ENCODE measurements at places on chromosomes 13 and 19.
A peak's percentile ranks its signal among the peaks of the same experiment; 100 is the strongest.

GRCh38 chr13:46160065-46160464, 21.9 kb downstream of the LCP1 start:
- DNase-seq, result no peak

- no peak for DNase-seq
Observed at GRCh38 chr13:29511106-29511796, 84.2 kb downstream of the SLC7A1 start.

GRCh38 chr19:9250630-9251029, at the start of gene OR7E24:
Gene OR7E24, plus strand, starts transcription at chr19:9250930. Its CDS starts 114 bp downstream, at chr19:9251044.
- DNase-seq, result no peak

- DNase-seq, result no peak
Observed at GRCh38 chr19:3263866-3264265, 39.4 kb downstream of the CELF5 start.

DNA sequence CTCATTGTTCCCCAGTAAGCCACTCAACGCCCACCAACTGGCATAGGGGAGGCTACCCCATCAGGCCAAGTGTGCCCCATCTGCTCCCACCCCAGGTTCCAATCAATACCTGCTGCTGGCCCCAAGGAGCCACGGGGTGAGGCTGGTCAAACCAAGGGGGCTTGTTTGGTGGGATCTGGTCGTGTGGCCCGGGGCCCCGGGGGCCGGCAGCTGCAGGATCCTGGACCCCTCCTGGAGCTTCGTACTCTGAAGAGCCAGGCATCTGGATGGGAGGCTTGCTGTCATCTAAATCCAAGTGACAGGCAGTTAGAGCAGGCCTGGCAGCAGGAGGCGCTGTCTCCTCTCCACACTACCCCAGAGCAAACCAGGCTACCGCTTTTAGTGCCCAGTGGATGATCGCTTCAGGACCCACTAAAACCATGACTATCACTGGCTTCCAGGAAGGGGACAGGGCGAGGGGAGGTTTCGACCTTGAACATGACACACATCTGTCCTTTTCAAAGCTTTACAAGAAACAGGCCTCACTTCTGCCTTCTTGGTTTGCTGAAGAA, 14.2 kb downstream of the CHERP start:
- DNase-seq, result no peak

DNA sequence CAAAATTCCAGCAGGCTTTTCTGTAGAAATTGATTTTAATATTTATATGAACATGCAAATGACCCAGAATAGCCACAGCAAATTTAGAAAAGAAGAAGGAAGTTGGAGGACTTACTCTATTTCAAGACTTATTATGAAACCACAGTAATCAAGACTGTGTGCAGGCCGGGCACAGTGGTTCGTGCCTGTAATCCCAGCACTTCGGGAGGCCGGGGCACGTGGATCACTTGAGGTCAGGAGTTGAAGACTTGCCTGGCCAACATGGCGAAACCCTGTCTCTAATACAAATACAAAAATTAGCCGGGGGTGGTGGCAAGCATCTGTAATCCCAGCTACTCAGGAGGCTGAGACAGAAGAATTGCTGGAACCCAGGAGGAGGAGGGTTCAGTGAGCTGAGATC, 6.0 kb upstream of the FFAR2 start:
- no peak for DNase-seq

- no peak for DNase-seq
Observed at GRCh38 chr19:17946965-17947784, 14.4 kb downstream of the CCDC124 start.

DNA sequence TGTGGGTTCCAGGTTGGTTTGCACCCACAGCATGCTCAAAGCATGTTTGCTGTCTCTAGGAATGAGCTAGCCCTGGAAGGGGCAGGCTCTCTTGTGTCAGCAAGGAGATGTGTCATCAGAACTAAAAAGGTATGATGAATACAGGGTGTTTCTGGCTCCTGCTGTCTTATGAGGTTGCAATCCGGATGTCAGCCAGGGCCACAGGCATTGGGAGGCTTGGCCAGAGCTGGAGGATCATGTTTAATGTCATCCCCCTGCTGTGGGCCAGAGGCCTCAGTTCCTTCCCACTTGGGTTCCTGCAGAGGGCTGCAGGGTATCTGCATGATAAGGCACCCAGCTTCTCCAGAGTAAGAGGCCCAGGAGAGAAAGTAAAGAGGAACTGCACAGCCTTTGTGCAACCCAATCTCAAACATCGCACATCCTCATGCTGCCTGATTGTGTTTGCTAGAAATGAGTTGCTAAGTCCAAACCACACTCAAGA, 193.6 kb downstream of the COL4A1 start:
- DNase-seq, result no peak

DNA sequence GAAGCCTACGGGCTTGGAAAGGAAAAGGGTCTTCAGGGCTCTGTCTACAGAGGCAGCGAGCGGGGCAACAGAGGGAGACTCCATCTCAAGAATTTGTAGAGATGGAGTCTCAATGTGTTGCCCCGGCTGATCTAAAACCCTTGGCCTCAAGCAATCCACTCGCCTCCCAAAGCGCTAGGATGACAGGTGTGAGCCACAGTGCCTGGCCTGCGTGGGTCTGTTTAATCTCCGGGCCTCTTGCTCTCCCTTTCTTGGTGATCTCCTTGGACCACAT, 8.1 kb downstream of the RPS9 start:
- DNase-seq, result no peak

DNA sequence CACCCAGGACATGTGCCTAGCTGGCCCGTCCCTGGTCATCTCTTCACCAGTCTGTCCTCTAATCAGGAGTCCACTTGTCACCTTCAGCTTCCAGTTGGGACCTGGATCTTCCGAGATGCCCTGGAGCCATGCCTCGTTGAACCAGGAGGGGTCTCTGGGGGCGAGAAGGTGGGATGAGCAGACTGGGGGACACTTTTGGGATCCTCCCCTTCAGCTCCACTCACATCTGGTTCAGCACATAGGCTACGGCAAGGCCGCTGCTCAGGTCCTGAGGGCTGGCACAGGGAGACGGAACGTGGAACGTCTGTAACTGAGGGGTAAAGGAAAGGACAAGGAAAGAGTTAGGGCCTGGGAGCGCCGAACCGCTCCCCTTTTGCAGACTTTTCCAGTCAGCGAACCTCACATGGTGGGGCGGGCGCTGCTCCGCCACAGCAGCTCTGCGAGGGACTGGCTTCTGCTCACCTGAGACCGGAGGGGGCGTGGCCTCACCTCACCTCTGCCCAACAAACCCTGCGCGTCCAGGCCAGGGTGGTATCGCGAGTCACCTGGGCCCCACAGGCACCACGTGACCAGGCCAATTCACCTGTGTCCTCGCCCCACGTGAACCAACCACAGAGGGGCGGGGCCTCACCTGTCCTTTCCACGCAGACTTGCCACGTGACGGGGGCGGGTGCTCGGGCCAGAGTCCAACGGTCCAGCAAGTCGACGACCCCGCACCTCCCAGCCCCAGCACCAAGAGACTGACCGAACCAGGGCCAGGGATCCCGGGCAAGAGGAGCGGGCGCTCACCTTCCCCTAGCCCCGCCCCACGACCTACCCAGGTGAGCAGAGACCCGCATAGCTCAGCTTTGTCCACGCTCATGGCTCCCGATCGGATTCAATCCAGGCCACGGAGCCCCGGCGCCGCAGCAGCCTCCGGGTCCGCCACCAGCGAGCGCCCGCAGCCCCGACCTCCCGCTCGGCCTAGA, at the start of gene HOOK2:
Gene HOOK2 (minus strand): TSS at position 965 of the 968 bp plus-strand sequence. CDS start 103 bp downstream, at position 862.
- peak; percentile 94 for DNase-seq

DNA sequence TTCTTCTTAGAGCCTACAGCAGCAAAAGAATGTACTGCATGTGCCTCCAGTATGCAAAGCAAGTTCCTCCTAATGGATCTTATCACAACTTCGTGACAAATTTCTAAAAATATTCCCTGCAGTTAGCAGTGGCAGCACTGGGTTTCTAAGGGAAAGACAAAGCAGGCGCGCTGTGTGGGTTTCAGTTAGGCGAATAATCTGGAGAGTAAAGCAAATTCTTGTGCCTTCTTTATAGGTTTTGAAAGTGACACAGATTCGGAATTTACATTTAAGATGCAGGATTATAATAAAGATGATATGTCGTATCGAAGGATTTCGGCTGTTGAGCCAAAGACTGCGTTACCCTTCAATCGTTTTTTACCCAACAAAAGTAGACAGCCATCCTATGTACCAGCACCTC, 167.9 kb downstream of the LMO7 start:
- no peak for DNase-seq

GRCh38 chr19:56123266-56123891, 2.3 kb upstream of the ZNF787 start:
- DNase-seq, result no peak

GRCh38 chr13:113044391-113045114, 61.0 kb upstream of the F7 start:
- DNase-seq, result no peak

GRCh38 chr13:19597523-19597922, 35.9 kb upstream of the MPHOSPH8 start:
- no peak for DNase-seq

DNA sequence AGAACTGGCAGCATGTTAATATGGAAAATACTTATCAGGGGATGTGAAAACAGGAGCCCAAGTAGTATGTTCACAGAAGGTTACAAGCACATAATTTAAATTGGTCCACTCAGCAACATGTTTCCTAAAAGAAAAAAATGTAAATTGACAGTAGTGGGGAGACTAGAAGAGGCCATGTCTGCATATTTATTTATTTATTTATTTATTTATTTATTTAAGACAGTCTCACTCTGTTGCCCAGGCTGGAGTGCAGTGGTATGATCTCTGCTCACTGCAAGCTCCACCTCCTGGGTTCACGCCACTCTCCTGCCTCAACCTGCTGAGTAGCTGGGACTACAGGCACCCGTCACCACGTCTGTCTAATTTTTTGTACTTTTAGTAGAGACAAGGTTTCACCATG, 13.7 kb upstream of the ZNF8 start:
- no peak for DNase-seq

DNA sequence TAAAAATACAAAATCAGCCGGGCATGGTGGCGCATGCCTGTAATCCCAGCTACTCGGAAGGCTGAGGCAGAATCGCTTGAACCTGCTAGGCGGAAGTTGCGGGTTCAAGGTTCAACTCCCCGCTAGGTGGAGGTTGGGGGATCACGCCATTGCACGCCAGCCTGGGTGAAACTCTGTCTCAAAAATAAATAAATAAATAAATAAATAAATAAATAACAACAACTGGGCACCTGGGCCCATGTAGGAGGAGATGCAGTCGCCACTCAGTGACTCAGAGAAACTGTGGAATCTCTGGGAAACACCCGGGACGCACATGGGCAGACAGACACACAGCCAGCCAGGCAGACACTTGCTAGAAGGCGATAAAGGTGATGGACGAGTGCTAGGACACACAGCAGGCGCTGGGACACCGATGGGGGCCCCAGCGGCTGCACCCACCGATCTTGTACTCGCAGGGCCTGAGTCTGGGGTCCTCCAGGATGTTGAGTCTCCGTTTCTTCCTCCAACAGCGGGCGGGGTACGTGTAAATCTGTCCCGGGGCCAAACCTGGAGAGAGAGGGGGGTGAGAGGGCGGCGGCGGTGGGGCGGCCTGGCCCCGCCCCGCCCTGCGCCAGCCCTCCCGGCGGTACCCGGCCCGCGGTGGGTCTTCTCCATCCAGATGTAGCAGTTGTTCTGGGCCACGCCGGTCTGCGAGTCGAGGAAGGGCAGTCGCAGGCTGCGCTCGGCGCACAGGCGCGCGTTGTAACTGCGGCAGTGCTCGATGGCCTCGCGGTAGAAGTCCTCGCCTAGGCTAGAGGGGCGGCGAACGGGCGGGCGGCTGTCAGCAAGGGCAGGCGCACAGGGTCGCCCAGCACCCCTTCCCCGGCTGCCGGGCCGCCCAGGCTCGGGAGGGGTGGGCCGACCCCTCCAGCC, 1.8 kb downstream of the DPF1 start:
- no peak for DNase-seq

DNA sequence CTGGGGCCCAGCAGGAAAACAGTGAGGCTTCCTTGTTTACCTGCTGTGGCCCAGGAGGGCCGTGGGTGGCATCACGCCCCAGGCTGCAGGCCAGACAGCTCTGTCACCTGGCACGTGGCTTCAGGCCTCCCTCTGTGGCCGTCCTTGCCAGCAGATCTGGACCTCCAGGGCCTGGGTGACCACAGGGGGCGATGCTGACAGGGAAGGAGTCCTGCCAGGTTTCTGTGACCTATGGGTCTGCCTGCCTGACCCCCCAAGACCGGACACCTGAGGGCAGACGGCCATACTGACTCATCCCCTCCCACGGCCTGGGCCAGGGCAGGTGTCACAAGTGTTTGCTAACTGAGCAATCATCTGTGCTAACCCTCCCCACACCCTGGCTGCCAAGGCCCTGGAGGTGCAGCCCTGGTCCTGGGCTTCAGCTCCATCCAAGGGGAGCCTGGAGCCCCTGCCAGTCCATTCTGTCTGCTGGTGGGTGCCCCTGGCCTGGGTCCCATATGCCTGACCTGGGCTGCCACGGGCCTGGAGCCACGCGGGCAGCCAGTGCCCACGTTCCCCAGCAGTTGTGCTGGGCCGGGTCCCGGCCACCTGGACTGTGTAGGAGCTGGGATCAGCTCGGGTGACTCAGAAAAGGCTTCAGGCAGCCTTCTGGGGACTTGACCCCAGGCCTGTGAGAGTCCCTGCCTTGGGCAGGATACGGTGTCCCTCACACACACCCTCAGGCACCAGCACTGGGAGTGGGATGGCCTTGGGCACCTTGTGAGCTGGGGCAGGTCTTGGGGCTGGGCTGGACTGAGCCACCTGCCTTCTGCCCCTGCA, 3.7 kb downstream of the CDC34 start:
- no peak for DNase-seq

DNA sequence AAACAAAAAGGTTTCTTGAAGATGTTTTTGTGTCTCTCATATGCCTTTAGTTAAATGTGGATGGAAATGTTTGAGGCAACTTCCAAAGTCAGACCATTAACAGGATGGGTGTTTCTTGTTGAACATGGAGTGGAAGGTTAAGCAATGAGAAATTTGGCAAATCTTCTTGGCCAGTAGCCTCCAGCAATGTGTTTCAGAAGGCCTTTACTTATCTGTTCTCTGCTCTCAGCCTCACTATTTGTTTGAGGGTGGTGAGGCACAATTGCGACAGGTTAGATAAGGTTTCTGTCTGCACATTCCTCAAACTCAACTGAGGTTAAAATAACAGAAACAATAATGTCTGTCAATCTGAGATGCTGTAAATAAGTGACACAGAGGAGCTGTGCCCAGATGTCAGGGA, 1019.0 kb downstream of the DIAPH3 start:
- no peak for DNase-seq
